ENCODE measurements at places on chromosomes 13 and 19. TPM values are rescaled to one million over a fixed set of nuclear protein-coding genes. Genes with fewer than 3 reads are reported as not detected.

LACC1 gene
- total RNA-seq, result 2.3 TPM

ZNF28 gene
- 18.0 TPM for total RNA-seq

IZUMO2 gene
- total RNA-seq, result not detected

IGFLR1 gene
- 75.2 TPM for total RNA-seq

THSD8 gene
- 26.8 TPM for total RNA-seq

CEACAM4 gene
- total RNA-seq, result not detected

SIGLEC8 gene
- 0.09 TPM for total RNA-seq

DNA sequence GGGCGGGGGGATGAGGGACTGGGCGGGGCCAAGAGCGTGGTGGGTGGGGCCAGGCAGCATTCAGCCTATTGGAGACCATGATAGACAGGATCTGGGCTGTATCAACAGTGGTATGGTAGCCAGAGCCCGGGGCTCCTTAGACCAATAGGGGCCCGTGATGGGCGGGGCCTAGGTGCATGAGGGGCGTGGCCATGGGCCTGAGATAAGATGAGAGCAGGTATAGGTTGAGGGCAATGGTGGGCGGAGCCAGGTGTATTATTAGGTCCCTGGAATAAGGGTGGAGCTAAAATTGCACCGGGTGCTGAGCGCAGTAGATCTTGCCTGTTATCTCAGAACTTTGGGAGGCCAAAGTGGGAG, 5.3 kb downstream of the ABCA7 start:
- peaks cover 9% of the 10 kb centered on the region for H3K4me1 ChIP-seq
- DNase-seq, result peak; percentile 92
- H3K4me3 ChIP-seq, result no peak overlapping the region
- H3K27ac ChIP-seq, result no peak overlapping the region

DNA sequence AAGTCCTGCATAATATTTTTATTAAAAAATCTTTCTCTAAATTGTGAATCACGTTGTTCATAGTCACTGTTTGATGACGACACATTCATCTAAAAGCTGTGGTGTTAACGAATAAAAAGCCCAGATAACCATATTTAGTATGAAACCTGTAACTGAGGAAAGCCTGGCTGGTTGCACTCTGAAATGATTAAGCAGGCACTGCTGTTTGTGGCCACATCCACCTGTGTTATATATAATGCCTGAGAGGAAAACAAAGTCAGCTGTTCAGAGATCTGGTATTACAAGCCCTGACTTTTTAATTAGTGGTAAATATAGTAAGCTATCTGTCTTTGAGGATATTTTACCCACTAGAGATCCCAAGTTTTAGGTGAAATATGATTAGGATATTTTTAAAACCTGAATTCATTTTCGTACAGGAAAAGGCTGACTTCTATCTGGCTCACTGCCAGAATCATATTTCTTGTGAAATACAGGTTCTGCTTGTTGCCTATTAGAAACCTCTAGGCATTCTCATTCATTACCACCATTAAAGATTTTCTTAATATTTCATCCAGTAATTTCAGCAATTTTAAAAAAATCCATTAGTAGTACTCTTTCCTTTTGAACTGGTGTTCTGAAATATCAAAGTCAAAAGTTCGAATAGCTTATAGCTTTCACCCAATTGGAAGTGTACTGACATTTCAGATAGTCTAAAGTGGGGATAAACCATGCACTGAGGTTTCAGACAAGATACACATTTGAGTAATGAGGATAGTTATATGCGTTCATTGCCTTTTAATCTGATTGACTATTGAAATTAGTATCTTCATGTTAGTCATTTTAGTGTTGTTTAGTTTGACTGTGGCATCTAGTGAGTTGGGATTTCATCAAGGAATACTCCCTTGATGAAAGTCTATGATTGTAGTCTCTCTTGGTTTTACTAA, 79.7 kb downstream of the LMO7 start:
- no peak overlapping the region for H3K4me3 ChIP-seq
- no peak overlapping the region for H3K27ac ChIP-seq
- no peaks in the 10 kb centered on the region for H3K27me3 ChIP-seq
- DNase-seq, result no peak

GRCh38 chr19:11159598-11160439, 4.2 kb upstream of the SPC24 start:
- H3K27ac ChIP-seq, result no peak overlapping the region
- no peaks in the 10 kb centered on the region for H3K27me3 ChIP-seq
- no peaks in the 10 kb centered on the region for H3K36me3 ChIP-seq
- no peak for DNase-seq

- H3K4me1 ChIP-seq, result peaks cover 3% of the 10 kb centered on the region
- no peaks in the 10 kb centered on the region for H3K36me3 ChIP-seq
- no peak overlapping the region for H3K4me3 ChIP-seq
Observed at GRCh38 chr13:102724923-102725322, 30.1 kb upstream of the METTL21C start.

- no peak overlapping the region for H3K27ac ChIP-seq
- no peak overlapping the region for H3K4me3 ChIP-seq
- no peak for DNase-seq
- no peaks in the 10 kb centered on the region for H3K36me3 ChIP-seq
- H3K27me3 ChIP-seq, result no peaks in the 10 kb centered on the region
Observed at GRCh38 chr19:56712611-56713276, 41.2 kb upstream of the ZNF835 start.

DNA sequence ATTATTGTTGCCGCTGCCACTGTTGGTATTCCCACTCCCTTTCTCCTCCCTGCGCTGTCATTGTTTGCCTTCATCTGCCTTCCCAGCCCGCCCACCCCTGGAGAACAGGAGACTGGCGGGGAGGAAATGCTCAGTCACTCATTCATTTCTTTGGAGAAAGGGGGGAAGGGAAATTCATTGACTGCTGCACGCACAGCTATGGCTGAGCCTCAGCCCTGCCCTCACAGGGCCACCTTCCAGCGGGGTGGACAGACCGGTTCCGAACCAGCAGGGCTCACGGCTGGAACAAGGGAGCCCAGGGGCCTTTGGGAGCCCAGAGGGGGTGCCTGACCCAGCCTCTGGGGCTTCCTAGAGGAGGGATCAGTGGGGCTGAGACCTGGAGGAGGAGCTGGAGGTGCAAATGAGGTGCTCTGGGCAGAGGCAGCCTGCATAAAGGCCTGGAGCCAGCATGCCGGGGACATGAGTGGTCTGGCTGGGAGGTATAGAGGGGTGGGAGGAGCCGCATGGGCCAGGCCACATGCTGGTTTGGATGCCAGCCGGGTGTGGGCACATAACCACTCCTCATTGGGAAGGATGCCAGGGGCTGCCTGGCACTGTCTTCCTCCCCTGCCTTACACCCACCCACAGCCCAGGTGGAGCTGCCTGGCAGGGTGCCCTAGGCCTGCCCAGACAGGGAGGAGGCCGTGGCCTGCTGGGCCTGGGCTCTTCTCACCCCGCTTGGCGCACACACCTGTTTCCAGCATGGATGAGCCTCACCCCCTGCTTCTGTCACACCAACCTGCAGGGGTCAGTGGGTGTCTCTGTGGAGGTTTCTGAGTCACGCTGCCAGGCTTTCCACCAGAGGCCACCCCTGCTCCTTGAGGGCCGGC, 26.8 kb downstream of the PPP5C start:
- peaks cover 20% of the 10 kb centered on the region for H3K4me1 ChIP-seq
- DNase-seq, result no peak
- H3K27me3 ChIP-seq, result no peaks in the 10 kb centered on the region
- peaks cover 38% of the 10 kb centered on the region for H3K36me3 ChIP-seq

GRCh38 chr13:36421447-36421846, 10.8 kb upstream of the CCNA1 start:
- peak overlapping the region; percentile 5 for H3K27ac ChIP-seq
- H3K27me3 ChIP-seq, result peaks cover 25% of the 10 kb centered on the region
- H3K4me3 ChIP-seq, result peak overlapping the region; percentile 0
- peaks cover 29% of the 10 kb centered on the region for H3K4me1 ChIP-seq
- H3K36me3 ChIP-seq, result no peaks in the 10 kb centered on the region

GRCh38 chr13:90445179-90445578, 902.3 kb upstream of the MIR17HG start:
- DNase-seq, result no peak
- no peak overlapping the region for H3K4me3 ChIP-seq
- H3K4me1 ChIP-seq, result no peaks in the 10 kb centered on the region
- H3K36me3 ChIP-seq, result no peaks in the 10 kb centered on the region
- H3K27me3 ChIP-seq, result no peaks in the 10 kb centered on the region

DNA sequence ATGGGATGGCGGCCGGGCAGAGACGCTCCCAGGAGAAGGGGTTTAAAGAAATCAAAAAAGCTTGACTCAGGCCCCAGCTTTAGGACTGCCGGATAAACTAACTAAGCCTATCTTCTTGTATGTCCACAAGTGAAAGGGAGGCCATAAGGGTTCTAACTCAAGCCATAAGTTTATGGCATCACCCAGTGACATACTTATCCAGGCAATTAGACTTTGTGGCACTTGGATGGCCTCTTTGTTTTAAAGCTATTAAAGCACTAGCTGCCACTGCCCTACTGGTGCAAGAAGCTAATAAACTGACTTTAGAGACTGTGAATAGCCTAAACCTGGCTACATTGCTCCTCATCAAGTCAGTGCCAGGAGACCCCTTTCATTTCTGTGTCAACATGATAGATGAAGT, 102.0 kb downstream of the ZNF429 start:
- peaks cover 16% of the 10 kb centered on the region for H3K4me1 ChIP-seq
- no peak overlapping the region for H3K4me3 ChIP-seq
- no peak for DNase-seq
- no peak overlapping the region for H3K27ac ChIP-seq

DNA sequence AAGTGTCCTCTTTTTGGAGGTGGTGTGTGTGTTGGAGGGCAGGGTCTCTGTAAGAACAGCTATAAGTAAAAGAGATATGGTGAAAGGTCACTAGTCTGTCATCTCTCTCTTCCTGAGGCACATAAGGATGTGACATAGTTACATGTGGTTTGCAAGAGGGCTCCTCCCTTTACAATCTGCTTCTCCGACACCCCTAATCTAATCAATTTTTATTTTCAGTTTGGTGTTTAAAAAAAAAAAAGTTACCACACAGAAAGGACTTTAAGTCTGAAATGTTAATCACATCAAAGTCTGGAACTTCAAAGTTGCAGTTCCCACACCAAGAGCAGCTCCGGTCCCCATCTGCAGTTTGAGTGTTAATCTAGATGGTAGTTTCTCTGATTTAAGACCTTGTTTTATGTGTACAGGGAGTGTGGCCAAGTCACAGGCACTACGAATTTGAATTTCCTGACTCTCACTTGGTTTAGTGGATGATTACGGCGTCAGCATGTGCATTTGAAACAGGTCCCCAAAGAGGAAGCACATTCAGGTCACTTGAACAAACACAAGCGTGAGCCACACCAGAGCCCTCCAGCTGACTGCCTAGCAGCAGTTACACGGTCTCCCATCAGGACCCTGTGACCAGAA, 53.1 kb downstream of the FOXO1 start:
- H3K27ac ChIP-seq, result peak overlapping the region; percentile 97
- peaks cover 73% of the 10 kb centered on the region for H3K4me1 ChIP-seq
- H3K27me3 ChIP-seq, result no peaks in the 10 kb centered on the region
- H3K36me3 ChIP-seq, result peaks cover 32% of the 10 kb centered on the region

DNA sequence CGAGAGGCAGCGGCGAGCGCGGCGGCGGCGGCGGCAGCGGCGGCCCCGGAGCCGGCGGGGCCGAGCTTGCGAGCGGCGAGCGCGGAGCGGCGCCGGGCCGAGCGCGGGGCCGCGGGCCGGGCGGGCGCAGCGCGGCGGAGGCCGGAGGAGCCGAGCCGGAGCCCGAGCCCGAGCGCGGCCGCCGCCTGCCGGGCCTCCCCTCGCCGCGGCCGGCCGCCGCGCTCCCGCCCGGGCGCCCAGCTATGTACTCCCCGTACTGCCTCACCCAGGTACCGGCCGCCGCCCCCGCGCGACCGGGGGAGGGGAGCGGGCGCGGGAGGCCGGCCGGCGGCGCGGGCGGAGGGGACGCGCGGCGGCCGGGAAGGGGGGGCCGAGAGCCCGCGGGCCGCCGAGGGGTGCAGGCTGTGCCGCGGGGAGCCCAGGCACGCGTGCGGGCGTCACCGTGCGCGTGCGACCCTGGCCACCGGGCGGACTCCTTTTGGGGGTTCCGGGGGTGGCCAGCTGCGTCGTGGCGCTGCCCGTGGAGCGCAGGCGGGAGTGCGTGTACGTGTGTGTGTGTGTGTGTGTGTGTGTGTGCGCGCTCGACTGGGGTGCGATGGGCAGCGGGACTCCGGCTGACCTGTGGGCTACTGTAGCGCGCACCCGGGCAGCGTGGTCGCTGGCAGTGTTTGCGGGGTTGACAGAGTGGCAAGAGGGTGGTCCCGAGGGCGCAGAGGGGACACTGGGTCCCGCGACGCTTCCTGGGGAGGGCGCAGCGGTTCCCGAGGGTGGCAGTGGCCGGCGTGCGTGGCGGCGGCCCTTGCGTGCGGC, 526 bp downstream of the NFIX start:
- peaks cover 6% of the 10 kb centered on the region for H3K4me1 ChIP-seq
- peak; percentile 62 for DNase-seq
- H3K36me3 ChIP-seq, result no peaks in the 10 kb centered on the region
- H3K27me3 ChIP-seq, result peaks cover 43% of the 10 kb centered on the region
- peak overlapping the region; percentile 86 for H3K4me3 ChIP-seq

DNA sequence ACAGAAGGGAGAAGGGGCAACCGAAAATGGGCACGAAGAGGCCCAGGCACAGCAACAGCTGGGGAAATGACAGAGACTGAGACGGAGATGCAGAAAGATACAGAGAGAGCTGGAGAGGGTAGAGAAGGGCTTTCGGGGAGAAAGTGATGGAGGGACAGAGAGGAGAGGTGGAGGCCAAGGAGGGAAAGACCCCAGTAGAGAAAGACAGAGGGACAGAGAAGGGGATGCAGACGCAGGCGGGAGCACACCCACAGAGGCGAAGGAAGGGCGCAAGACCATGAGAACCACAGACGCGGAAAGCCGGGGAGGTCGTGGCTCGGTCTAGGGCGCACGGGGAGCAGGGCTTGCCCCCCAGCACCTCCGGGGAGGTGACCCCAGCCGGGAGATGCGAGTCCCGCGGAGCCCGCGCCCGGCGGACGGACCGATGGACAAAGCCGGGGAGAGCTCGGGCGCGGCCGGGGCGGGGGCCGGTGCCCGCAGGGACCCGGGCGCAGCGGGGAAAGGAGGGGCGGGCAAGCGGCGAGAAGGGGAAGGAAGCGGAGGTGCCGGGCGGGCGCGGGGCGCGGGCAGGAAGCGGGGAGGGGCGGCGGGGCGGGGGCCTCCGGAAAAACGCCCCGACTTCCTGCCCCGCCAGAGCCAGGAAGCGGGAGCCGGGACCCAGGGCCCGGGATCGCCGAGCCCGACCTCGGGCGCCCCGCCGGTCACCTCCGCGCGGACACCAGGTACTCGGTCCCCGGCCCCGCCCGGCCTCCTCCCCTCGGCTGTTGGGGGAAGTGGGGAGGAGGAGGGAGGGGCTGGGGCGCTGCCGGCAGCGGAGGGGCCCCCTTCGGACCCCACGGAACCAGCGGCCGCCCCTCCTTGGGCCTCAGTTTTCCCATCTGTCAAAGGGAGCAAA, at the start of gene ARHGEF1:
Gene ARHGEF1 (plus strand): TSS at position 617 of the 895 bp plus-strand sequence. CDS start 4,899 bp downstream, outside the sequence.
- H3K36me3 ChIP-seq, result peaks cover 30% of the 10 kb centered on the region
- peak within 1 kb of the TSS; percentile 94 for H3K27ac ChIP-seq
- H3K4me1 ChIP-seq, result peaks cover 41% of the 10 kb centered on the region
